Hepatocyte (in vitro differentiated cells): ENCODE measurements at places on chromosomes 16 and 17. TPM values are rescaled to one million over a fixed set of nuclear protein-coding genes. Genes with fewer than 3 reads are reported as not detected.

GDPD3 gene
- 0.67 TPM in 1 of 2 replicates, not detected in the other for total RNA-seq

ABCA6 gene
- total RNA-seq, result 6.3 and 6.5 TPM in 2 replicates

LRRC37A gene
- total RNA-seq, result 1.4 and 1.9 TPM in 2 replicates

CPNE7 gene
- 6.6 and 8.7 TPM in 2 replicates for total RNA-seq

NPW gene
- total RNA-seq, result 2.7 and 4.1 TPM in 2 replicates

TEDC2 gene
- total RNA-seq, result 6.2 and 7.6 TPM in 2 replicates

GJD3 gene
- 0.47 TPM in 1 of 2 replicates, not detected in the other for total RNA-seq

KRT16 gene
- 0.90 and 1.1 TPM in 2 replicates for total RNA-seq

BICDL2 gene
- 10.0 and 12.3 TPM in 2 replicates for total RNA-seq

KCNJ18 gene
- not detected in 2 replicates for total RNA-seq

KRT15 gene
- total RNA-seq, result 6.2 and 6.8 TPM in 2 replicates

CCL17 gene
- total RNA-seq, result not detected in 2 replicates

CARD14 gene
- 0.16 and 0.17 TPM in 2 replicates for total RNA-seq

CES3 gene
- 1.2 and 1.7 TPM in 2 replicates for total RNA-seq

DPEP1 gene
- 48.3 and 52.9 TPM in 2 replicates for total RNA-seq

B9D1 gene
- total RNA-seq, result 19.0 and 29.6 TPM in 2 replicates

WNT9B gene
- total RNA-seq, result 2.6 and 3.0 TPM in 2 replicates

CHST4 gene
- 0.10 and 0.28 TPM in 2 replicates for total RNA-seq

TBC1D3C gene
- total RNA-seq, result not detected in 2 replicates

TBC1D26 gene
- 0.40 and 1.7 TPM in 2 replicates for total RNA-seq

PLXDC1 gene
- total RNA-seq, result 4.1 and 8.6 TPM in 2 replicates

PYCARD gene
- 9.4 and 15.1 TPM in 2 replicates for total RNA-seq

ASGR1 gene
- total RNA-seq, result 59.6 and 74.0 TPM in 2 replicates

PRSS53 gene
- 1.5 and 2.2 TPM in 2 replicates for total RNA-seq

IRX3 gene
- total RNA-seq, result 1.8 and 2.8 TPM in 2 replicates

RPH3AL gene
- total RNA-seq, result 7.0 and 10.2 TPM in 2 replicates

TAOK2 gene
- total RNA-seq, result 28.0 and 33.4 TPM in 2 replicates

PRAC1 gene
- total RNA-seq, result not detected in 2 replicates

FAM20A gene
- total RNA-seq, result 19.9 and 21.5 TPM in 2 replicates

HSD17B1 gene
- 0.12 and 2.7 TPM in 2 replicates for total RNA-seq

OR1A1 gene
- not detected in 2 replicates for total RNA-seq

ANKRD40CL gene
- 3.3 and 4.2 TPM in 2 replicates for total RNA-seq

AOC3 gene
- 1.0 and 1.9 TPM in 2 replicates for total RNA-seq

RCVRN gene
- 0.07 TPM in 1 of 2 replicates, not detected in the other for total RNA-seq

VMO1 gene
- total RNA-seq, result 0.33 TPM in 1 of 2 replicates, not detected in the other

HSD11B2 gene
- total RNA-seq, result 0.93 and 1.6 TPM in 2 replicates

GUCY2D gene
- total RNA-seq, result not detected in 2 replicates

ORC6 gene
- 13.8 and 15.4 TPM in 2 replicates for total RNA-seq

CENPT gene
- 28.5 and 38.1 TPM in 2 replicates for total RNA-seq

RASL10B gene
- total RNA-seq, result 7.4 and 7.6 TPM in 2 replicates

KRTAP1-1 gene
- total RNA-seq, result not detected in 2 replicates

NPIPB8 gene
- total RNA-seq, result not detected in 2 replicates

STAC2 gene
- not detected in 2 replicates for total RNA-seq
